ENCODE measurements at places on chromosomes 16 and 17. TPM values are rescaled to one million over a fixed set of nuclear protein-coding genes. Genes with fewer than 3 reads are reported as not detected.

Gene C17orf50
- total RNA-seq = not detected

GRCh38 chr16:55623640-55624039, 32.1 kb upstream of the SLC6A2 start:
- no peak for DNase-seq

Gene ZNF200
- total RNA-seq = 8.1 TPM

DNA sequence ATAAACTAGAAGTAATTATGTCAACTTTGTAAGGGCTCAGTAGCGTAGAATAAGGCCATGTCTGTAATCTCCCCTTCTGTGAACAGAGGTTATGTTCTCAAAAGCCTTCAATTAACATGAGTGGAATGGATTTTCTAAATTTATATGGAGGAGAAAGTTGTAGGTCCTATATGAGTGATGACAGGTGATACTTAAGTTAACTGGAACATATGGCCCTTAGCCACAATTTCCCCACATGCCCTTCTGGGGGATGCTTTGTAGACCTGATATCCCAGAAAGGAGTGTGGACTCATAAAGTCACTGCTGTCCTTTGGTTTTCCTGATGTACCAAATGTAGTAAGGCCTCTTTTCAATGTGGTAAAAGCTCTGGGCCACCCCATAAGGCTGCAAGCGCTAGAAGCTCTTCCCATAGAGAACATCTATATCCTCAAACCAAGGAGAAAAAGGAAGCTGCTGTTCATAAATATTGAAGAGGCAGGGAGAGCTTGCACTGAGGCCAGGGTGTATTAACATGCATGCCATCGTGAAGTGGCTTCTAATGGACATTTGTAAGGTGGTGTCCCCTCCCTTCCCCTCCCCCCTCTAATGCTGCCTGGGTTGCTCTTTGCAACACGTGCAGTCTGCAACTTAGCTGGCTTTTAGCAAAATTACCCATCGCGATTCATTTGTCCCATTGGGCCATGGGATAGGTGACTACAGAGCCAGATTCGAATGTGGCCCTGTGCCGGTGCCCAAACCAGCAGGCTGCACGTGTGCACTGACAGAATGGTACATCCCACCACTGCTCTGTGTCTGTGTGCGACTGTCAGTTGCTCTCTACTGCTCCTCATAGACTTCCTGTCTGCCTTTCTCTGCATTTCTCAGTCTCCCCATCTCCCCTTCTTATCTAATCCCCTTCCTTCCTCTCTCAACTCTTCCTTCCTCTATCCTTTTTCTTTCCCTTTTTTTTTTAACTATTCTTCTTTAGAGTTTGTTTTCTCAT, 269.0 kb downstream of the WWOX start:
- no peak for DNase-seq

Gene KRTAP16-1
- not detected for total RNA-seq

DNA sequence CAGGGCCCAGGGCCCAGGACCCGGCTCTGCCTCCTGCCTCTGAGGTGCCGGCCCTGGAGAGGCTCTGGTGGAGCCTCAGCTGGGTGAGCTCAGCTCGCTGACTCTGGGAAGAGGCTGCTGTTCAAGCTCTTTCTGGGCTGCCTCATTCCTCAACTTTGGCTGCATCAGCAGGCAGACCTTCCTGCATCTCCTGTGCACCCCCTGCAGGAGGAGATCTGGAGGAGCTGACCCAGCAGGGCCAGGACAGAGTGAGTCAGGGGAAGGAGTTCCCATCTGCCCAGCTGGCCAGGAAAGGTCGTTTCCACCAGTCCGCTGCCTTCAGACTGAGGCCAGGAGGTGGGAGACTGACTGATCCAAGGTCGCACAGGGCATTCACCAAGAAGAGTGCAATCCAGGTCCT, 10.7 kb downstream of the CRHR1 start:
- no peak for DNase-seq

Gene CES4A
- 2.1 TPM for total RNA-seq

GRCh38 chr16:2855536-2855935, 2.4 kb downstream of the PRSS22 start:
- DNase-seq = no peak

Gene HS3ST6
- total RNA-seq = not detected

DNA sequence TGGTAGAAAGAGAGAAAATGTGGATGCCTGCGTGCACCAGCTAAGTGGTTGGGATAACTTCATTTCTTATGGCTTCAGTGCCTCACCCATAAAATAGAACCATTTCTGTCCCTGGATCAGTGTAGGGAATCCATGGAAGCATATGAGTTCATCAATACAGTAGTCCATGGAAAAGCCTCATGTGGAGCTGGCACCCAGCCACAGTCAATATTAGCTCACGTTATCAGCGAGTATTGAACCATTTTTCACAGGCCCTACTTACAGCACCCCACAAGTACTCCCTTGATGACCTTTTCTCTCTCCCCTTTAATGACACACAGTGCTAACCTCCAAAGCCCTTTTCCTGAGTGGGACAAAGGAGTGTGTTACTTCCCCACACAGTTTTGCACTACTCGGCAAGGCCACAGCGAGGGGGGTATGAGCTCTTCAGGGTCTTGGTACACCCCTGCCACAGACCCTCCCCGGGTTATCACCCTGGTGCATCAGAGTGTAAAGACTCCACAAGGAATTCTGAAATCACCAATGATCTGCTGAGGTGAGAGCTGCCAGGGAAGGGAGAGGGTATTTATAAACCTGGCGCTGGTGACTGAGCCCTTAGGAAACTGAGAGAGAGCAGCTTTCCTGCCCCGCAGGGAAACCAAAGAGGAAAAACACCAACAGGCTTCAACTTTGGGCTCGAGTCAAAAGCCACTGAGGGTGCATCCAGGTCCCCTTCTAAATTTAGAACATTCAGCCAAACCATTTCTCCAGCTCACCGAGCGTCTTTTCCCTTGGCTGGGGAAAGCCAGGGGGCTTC, 36.9 kb downstream of the DYNLRB2 start:
- no peak for DNase-seq

Gene OMG
- total RNA-seq = 26.8 TPM

DNA sequence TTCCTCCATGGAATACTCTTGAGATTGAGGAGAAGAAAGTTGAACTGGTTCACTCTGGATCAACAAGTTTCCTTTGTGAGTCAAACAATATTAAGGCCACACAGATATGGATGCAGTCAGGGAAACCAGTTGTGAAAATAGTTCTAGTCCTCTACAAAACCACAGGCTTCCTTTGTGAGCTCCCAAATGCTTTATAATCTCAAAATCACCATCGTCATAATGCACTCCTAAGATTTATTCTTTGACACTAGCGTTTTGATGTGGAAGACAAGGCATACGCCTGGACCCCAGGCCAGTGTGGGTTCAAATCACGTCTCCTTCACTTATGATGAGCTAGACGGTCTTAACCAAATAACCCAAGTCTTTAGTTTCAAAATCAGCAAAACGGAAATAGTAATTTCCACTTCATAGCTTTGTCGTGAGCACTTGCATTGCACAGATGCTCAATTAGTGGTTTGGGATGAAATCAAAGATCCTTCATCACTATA, 142.6 kb downstream of the STX8 start:
- DNase-seq = peak; percentile 82

Gene PERCC1
- not detected for total RNA-seq

Gene WNT9B
- not detected for total RNA-seq

- no peak for DNase-seq
Measured at GRCh38 chr17:30086896-30087295, 29.7 kb upstream of the NSRP1 start.

Gene CD79B
- total RNA-seq = 0.17 TPM

DNA sequence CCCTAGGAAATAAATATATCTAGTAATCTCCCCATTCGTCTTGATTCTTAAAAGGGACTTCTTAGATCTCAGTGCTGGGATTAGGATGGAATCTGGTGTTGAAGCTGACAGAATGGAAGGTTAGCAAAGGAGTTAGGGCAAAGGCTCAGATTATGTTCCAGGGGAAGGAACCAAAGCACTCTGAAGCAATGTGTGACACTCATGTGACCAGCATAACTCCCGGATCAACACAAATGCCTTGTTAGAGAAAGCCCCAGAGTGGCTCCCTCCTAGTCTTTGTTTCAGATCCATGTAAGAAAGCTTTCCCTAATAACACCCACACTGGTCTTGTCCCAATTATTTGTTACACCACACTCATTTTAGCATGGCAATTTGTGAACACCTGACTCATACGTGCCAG, 62.6 kb upstream of the ERN1 start:
- DNase-seq = no peak

GRCh38 chr16:22300427-22301071, 3.3 kb downstream of the POLR3E start:
- DNase-seq = peak; percentile 67

Gene KRTAP3-1
- total RNA-seq = not detected

DNA sequence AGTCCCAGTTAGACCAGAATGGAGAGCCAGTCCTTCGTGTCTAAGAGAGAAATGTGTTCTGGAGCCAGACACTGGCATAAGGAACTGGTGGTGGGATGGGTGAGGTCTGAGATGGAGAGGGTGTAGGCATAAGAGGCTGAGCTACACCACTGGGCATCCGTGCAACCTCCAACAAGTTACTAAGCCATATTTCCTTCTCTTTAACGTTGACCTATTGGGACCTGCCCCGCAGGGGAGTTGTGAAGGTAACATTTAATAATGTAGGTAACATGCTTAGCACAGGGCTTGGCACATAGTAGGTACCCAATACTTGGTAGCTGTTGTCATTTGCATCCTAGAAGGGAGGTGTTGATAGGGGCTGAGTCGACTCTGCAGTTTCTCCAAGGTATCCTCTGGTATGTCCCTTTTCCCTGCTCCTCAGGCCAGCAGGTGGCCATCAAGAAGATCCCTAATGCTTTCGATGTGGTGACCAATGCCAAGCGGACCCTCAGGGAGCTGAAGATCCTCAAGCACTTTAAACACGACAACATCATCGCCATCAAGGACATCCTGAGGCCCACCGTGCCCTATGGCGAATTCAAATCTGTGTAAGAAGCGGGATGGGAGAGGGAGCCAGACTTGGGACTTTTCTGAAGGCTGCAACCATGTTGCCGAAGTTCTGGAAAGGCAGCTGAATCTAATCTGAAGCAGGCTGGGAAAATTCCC, 1.2 kb downstream of the MAPK7 start:
- DNase-seq = no peak

Gene NT5M
- total RNA-seq = 1.2 TPM

DNA sequence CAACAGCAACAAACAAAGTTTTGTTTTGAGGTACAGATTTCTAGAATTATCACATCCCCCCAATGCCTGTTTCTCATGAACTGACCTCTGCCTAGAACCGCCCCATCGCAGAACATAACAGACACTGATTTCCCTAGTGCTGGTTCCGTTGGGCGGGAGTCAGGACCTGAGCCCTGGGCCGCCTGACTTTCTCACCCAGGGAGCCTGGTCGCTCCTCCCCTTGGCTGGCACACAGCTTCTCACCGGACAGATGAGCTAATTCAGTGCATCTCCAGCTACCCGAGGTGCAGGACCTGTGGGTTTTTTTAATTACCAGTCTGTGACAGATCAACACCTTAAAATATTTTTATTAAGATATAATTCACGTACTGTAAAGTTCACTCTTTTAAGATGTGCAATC, 20.1 kb upstream of the RPL38 start:
- DNase-seq = no peak

Gene OSGIN1
- total RNA-seq = 6.6 TPM

GRCh38 chr17:81572563-81573168, 20.5 kb upstream of the FAAP100 start:
- no peak for DNase-seq

DNA sequence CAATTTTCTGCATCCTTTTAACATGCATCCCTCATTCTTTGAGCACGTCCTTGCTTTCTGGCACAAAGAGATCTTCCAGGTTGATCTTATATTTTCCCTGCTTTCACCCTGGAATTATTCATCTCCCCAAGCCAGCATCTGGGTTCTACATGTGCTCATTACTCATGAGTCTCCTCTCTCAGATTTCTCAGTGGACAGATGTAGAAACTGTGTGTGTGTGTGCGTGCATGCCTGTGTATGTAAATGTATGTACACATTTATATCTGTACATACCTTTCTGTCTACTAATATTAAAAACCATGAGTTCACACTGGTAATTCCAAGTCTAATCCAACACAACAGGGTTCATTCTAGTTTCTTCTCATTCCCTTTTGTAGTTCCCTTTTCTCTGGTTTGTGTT, 41.9 kb upstream of the NSRP1 start:
- DNase-seq = no peak

Gene EFCAB5
- total RNA-seq = 0.66 TPM

DNA sequence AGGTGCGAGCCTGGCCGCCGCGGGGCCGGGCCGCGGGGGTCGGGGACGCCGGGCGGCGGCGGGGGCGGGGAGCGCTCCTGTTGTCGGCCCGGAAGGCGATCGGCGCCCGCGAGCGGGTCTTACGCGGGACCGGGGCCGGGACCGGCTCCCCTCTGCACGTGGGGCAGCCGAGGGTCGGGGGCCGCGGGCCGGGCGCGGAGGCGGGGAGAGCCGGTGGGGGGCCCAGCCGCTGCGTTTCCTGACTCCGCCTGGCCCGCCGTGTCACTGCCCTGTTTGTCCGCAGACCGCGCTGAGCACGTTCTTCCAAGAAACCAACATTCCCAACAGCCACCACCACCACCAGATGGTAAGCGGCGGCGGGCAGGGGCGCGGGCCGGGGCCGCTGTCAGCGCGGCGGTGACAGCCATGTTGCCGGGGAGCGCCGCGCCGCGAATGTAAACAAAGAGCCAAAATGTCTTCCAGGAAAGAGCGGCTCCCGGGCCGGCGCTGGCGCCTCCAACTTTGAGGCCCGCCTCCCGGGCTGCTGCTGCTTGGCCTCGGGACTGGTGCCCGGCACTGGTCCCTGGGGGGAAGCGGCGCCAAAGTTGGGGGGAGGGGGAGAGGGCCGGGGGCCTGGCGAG, 586 bp downstream of the UBALD2 start:
- DNase-seq = peak; percentile 41

DNA sequence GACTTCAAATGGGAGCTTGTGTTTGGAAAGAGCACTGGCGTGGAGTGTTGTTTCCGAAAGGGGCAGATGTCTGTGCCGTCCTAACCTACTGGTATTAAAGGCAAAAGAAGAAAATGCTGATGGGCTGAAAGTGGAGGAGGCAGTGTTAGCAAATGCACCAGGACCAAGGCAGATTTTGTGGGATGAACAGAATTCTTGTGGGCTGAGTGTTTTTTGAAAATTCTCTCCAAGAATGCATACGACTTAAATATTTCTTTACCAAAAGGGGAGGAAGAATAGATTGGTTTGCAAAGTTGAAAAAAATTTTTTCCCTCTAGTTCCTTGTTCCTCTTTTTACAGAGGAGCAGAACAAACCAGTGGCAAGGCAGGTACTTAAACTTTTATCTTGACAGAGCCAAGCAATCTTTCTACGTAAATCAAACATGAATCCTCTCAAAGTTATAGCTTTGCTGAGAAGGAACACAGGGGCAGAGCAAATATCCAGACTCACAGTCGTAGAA, 16.8 kb downstream of the MARCHF10 start:
- DNase-seq = peak; percentile 95

GRCh38 chr16:81831722-81832126, 52.6 kb downstream of the PLCG2 start:
- peak; percentile 41 for DNase-seq

DNA sequence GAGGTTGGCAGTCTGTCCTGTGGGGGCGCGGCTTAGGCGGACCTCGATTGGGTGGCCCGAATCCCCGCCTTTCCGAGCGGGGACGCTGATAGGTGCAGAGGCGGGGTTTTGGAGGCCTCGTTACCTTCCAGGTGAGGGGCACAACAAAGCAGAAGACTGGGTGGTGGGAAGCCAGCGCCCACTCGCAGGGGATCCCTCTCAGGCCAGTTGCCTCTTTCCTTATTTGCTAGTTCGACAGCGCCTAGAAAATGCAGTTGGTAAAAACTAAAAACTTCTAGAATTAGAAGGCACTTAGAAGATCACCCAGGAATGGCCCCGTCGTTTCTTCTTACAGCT, 730 bp downstream of the KAT7 start:
- no peak for DNase-seq

Measured in fibroblast of lung (primary cell).